ENCODE measurements at places on chromosomes 16 and 17.

GRCh38 chr17:67218385-67218950, 26.5 kb downstream of the HELZ start:
- no peak for DNase-seq

GRCh38 chr17:27531469-27531961, 75.3 kb downstream of the KSR1 start:
- DNase-seq, result no peak

- no peak for DNase-seq
Observed at GRCh38 chr17:39264119-39264518, 38.4 kb upstream of the STAC2 start.

DNA sequence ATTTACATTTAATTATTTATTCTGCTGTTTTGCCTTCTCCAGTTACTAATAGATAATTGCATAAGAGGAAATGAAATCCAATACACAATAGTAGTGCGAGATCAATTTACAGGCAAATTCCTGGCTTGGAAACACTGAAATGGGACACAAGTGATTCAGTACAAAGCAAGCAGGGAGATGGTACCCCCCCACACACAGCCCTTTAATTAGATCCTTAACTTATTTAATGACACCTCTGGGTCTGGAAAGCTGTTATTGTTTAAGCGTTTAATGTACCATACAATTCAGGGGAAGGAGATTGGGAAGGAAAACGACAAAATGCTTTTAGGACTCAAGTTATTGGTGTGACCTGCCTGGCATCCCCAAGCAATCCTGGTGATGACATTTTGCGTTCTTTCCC, 318.2 kb downstream of the NPIPA8 start:
- no peak for DNase-seq

DNA sequence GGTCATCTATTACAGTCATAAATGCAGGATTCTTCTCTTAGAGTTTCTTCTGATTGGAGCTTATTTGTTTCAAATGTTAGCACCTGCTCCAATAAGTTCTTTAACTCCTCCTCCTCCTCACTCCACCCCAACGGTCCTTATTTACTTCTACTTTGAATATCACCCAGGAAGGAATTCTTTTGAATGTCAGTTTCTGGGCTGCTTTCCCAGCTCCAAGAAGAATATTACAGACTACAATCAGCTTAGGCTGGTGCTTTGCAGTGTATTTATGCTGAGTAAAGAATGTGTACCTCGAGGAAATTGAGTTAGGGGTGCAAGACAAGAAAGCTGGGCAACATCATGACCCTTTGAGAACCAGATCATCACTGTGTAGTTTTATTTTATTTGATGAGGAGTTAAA, 30.8 kb downstream of the MAP3K3 start:
- no peak for DNase-seq

GRCh38 chr17:50899005-50899460, 32.9 kb upstream of the TOB1 start:
- no peak for DNase-seq

GRCh38 chr16:28280881-28281836, 11.2 kb upstream of the SBK1 start:
- no peak for DNase-seq

GRCh38 chr16:75590920-75591843, 25.0 kb downstream of the GABARAPL2 start:
- peak; percentile 32 for DNase-seq

DNA sequence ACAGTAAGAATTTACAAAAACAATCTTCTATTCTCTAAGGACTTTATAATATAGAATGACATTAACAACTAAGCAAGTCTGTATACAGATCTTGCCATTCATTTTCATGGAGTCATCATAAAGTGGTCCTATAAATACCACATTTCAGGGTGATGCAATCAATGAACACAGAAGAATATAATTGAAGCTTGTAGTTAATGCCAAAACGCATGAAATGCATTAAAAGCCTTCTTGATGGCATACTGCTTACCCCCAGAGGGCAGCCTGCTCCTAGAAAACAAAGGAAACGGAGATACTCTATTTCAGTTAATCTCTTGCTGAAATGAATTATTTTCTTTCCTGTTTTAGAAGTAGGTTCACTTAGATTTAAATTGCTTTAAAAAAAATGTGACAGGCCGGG, 45.2 kb upstream of the STAC2 start:
- DNase-seq, result no peak

DNA sequence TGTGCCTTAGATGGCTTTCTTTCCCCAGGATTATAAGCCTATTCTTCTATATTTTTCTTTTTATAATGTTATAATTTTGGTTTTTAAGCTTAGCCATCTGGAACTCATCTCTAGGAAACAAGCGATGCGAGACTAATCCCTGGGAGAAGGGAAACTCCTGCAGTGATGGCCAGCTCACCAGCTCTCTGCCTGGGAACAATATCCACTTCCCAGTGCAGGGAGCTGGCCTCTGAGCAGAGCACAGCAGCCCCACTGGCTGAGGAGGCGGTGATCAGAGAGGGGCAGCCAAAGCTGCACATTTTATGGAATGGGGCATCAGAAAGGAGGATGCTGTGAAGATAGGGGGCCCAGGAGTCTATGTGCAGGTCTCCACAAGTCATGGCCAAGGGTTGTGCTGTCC, 183.3 kb downstream of the LGALS9B start:
- DNase-seq, result no peak

DNA sequence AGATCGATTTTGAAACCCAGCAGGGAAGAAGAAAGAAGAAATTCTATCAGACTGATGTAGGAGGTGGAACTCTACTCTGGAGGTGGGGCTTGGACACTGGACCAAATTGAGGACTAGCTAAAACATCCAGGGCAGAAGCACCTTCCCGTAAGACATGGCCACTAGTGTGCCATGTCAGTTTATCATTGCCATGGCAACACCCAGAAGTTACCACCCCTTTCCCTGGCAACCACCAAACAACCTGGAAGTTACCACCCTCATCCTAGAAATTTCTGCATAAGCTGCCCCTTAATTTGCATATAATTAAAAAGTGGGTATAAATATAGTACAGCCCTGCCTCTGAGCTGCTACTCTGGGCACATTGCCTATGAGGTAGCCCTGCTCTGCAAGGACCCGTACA, 66.7 kb downstream of the NACA2 start:
- no peak for DNase-seq

DNA sequence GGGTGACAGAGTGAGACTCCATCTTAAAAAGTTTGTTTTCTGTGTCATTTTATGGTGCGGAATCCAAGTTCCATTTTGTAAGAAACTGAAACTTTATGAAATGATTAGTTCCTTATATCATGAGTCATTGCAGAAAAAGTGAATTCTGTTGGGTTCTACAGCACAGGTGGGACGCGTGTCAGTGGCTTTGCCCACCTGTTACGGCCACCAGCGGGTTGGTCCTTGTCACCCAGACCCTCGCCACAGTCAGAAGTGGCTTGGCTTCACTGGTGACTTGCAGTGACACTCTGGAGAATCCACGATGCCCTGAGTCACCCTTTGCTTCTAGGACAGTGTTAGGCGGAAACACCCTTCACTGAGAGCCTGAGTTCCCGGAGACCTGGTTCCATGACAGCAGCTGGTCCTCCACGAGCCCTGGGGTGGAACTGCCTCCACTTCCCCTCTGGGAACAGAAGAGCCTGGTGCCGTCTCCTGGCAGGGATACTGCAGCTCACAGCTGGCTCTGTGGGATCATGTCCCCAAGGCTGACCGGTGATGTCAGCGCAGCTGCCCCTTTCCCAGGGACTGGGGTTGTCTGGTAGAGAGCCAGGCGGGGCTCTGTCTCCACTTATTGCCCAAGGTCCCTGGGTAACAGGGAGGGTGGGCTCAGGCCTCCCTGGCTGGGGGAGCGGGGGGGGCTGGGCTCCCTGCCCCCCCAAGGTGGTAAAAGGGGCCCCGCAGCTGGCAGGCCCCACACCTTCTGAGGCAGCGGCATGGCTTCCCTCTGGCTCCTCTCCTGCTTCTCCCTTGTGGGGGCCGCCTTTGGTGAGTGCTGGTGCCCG, at the start of gene CTRB1:
Gene CTRB1, plus strand, starts transcription at position 733 of the 821 bp plus-strand sequence. Its CDS starts 20 bp downstream, at position 753.
- DNase-seq, result no peak

GRCh38 chr17:16976725-16977550, 5.0 kb upstream of the TNFRSF13B start:
- no peak for DNase-seq

DNA sequence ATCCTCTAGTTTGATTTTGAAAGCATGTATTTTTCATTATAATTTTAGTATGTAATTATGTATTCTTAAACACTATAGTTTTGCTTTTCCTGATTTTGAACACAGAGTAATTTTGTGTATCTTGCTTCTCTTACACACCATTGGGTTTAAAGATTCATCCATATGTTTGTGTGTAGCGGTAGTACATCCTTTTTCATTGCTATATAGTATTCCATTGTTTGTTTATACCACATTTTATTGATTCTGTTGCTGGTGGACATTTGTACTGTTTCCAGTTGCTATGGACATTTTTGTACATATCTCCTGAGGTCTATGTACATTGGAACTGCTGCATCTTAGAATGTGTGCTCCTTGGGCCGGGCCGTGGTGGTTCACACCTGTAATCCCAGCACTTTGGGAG, 20.5 kb upstream of the LASP1NB start:
- DNase-seq, result no peak

- DNase-seq, result peak; percentile 39
Observed at GRCh38 chr17:2025220-2025621, at the start of gene RTN4RL1. Gene RTN4RL1, minus strand, starts transcription at chr17:2025334. Its CDS starts 469 bp downstream, at chr17:2024865.

GRCh38 chr17:70956726-70957125, 787.4 kb downstream of the KCNJ2 start:
- no peak for DNase-seq

GRCh38 chr16:56643080-56643778, 4.8 kb downstream of the MT1A start:
- no peak for DNase-seq

DNA sequence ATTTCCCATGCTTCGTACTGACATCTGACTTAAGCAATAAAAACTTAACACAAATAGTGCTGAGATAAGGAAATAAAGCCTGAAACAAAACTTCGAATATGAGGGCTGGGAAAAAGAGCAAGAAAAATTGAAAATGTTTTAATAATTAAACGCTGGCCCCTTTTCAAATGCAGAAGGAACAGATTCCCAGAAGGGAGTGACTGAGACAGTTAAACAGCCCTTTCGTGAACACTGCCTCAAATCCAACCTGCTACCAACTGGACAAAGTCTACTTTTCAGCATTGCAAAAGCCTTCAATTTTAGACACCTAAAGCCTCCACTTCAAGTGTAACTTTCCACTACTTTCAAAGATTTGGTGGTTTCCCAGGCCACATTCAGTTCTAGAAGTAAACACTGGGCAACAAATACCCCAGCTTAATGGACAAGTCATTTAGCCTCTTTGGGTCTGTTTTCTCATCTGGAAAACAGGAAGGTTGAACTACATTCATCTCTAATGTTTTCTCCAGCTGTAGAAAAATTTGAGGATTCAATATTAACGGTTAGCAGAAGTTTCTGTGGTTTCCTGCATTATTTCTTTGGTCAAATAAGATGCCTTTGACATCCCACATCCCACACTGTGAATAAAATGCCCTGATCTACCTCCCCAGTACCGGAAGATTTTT, 11.8 kb downstream of the RFFL start:
- no peak for DNase-seq

Data from hippocampal formation (tissue), 2 donors.